Cortex of kidney (tissue), 1 donor: ENCODE measurements at places on chromosomes 16 and 17.

- no peak for DNase-seq
These were observed 73.9 kb upstream of the KIFC3 start for GRCh38 chr16:57876210-57876609.

GRCh38 chr16:57251352-57251751 is 6.3 kb downstream of the ARL2BP start:
- DNase-seq: no peak

DNA sequence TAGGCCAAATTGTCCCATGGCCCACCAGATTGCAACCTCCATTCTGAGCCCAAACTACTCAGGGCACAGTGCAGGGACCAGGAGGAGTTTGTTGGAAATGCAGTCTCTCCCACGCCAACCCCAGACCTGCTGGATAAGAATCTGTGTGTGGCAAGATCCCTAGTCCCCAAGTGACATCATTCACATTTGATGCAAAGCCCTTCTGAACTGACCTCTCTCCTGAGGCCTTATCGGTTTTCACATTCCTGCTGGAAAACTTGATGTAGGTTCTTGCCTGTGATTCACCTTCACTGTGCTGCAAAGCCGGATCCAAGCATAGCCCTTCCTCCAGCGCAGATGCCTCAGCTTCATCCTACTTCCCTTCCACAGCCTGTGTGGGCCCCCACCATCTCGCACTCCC is 6.6 kb upstream of the SHCBP1 start:
- DNase-seq: no peak

GRCh38 chr17:60158751-60159478 is 9.1 kb downstream of the CA4 start:
- DNase-seq: no peak

- no peak for DNase-seq
These were observed 520.6 kb downstream of the RBFOX1 start for GRCh38 chr16:7853197-7853596.

DNA sequence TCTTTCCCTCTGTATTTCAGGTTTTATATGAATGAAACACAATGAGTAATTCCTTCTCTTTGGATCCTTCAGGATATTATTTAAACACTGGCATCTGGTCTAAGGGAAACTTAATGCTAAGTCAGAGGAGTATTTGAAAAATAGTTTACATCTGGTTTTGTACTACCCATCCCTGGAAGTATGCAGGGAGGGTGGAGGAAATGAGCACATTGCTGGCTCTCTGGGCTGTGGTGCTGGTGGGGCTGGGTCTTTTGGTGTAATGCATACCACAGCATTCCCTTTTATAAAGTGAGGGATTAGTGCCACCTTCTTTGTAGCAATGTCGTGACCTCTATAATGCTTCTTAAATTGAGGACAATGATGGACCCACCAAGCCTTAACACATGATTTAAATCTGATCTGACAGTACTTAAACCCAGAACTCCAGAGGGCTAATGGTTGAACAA is 105.5 kb upstream of the AXIN2 start:
- no peak for DNase-seq

DNA sequence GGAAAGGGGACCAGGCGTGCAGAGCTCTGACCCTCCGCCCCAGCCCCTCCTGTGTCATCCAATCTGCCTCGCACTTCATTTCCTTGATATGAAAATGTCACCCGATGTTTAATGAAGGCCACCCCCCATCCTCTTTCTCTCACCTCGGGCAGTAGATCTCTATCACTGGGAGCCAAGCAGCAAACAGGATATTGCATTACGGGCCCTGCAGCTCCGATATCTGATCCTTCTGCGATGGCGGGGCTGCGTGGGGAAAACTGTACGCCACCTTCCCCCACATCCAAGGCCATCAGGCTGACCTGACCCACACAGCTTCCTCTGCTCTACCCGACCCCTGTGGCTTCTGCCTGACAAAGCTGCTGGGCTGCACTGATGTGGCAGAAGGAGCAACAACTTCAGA is 74.9 kb downstream of the DYNLRB2 start:
- DNase-seq: no peak

DNA sequence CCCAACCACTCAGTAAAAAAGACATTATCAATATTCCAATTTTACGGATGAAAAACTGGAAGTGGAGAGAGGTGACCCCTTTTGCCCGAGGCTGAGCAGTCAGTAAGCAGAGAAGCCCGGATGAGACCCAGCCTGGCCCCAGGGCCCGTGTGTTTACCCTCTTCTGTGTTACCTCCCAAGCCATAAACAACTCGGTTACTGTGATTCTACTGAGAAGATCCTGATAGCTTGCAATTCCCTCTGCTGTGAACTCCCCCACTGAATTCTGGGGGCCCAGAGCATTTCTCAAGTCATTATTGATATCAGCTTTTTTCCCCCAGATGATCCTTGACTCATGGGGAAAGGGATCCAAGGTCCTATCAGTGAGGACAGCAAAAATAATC is 482.6 kb upstream of the ERCC4 start:
- no peak for DNase-seq

GRCh38 chr17:63338272-63338671 is 107.8 kb downstream of the CYB561 start:
- no peak for DNase-seq

DNA sequence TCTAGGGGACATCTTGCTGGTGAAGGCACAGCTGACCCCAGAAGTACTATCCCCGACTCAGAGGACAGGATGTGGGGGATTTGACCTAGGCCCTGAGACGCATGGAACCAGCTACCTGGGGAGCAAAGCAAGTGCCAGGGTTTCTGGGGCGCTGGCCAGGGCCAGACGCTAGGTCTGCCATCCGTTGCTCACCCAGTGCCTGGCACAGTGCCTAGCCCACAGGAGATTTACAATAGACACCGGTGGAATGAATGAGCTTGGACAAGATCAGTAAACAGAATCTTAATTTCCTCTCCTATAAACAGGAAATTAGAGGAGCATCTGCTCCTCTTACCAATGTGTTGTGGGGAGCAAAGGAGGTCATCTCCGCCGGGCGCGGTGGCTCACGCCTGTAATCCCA is 5.0 kb downstream of the RPRML start:
- DNase-seq: no peak

DNA sequence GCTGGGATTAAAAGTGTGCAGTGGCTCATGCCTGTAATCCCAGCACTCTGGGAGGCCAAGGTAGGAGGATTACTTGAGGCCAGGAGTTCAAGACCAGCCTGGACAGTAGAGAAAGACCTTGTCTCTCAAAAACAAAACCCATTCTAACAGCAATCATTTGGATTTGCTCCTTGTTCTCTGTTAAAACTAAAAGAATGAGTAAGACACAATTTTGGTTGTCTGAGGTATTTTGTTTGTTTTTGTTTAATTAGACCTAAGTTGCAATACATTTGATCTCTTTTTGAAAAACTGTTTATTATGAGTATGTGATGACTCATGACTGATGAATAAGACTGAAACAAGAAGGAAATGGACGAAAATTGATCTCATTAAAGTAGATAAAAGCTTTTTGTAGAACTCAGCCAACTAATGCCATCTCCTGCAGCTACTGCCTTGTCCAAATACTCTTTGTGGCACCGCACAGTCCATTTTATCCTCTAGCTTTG is 29.0 kb downstream of the GLG1 start:
- DNase-seq: no peak

GRCh38 chr17:30226878-30227277 is 8.6 kb downstream of the SLC6A4 start:
- DNase-seq: no peak

DNA sequence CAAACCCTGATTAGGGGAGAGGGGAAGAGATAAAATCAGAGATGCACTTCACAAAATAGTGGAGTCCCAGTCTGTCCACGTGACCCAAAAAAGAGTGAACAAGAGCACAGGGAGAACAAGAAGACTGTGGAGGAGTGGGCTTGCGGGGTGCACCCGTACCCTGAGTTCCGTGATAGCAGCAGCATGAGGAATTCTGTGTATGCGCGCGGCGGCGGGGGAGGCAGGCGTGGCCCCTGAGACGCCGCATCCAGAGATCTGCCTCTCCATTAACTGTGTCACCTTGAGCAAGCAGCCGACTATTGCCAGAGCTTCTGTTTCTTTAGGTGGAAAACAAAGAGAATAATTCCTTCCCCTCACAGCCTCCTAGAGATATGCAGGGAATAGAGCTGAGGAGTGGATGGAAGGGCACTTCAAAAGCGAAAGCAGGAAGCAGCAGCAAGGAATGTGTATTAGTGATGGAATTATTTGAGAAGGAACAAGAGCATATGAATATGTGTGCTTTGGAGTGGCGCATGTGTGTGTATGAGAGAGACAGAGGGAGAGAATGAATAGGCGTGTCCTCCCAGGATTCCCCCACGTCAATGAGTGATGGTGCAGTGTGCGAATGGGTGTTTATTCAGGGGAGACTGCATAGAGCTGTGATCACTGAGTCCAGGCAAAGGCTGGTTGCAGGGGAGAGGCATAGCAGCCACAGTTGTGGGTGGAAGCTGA is 10.4 kb upstream of the SOX9 start:
- DNase-seq: no peak

DNA sequence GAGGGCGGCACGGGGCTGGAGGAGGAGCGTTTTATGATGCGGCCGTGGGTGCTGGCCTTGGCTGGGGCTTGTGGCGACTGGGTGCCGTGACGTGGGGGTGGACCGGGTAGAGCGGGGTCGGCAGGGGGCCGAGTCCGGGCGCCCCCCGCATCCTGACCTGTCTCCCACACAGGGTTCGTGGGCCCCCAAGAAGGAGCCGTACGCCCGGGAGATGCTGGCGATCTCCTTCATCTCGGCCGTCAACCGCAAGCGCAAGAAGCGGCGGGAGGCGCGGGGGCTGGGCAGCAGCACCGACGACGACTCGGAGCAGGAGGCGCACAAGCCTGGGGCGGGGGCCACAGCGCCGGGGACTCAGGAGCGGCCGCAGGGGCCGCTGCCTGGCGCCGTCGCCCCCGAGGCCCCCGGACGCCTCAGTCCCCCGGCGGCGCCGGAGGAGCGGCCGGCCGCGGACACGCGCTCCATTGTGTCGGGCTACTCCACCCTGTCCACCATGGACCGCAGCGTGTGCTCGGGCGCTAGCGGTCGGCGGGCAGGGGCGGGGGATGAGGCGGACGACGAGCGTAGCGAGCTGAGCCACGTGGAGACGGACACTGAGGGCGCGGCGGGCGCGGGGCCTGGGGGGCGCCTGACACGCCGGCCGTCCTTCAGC is 81.6 kb downstream of the ARHGAP23 start:
- no peak for DNase-seq
